GM19239 (cell line): ENCODE measurements at places on chromosomes 7 and 10.
A peak's percentile ranks its signal among the peaks of the same experiment; 100 is the strongest.

DNA sequence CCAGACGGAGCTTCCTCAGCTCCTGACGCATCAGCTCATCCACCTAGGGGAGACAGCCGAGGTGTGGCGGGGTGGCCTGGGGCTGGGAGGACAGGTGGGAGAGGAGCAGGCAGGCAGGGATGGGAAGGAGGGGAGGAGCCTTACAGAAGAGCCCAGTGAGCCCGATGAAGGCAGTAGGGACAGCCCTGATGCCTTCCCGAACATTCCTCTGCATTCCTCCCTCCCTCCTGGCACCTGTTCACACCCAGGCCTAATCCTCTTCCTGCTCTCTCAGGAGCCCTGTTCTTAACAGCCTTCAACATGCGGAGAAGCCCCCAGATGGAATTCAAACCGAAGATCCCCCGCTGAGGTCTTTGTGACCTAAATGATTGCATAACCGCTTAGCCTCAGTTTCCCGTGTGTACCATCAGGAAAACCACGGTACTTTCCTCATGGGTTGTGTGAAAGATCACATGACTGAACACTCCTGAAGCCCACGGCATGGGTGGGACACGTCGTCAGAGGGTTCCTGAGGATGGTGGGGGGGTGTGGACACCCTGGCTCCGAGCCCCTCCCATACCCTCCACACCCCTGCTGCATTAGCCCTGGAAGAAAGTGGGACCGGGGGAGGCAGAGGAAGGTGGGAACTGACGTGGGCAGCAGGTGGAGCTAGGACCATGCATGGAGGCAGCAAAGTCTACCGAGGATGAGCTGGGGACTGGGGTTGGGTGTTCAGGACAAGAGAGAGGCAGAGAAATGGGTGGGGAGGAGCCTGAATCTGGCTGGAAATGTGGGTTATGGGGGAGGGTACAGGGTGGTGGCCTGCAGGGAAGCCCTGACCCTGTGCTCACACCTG, 8.8 kb upstream of the ASB10 start:
- no peak for DNase-seq

- DNase-seq: no peak
Observed at GRCh38 chr10:48444266-48444665, 137.8 kb downstream of the MAPK8 start.

DNA sequence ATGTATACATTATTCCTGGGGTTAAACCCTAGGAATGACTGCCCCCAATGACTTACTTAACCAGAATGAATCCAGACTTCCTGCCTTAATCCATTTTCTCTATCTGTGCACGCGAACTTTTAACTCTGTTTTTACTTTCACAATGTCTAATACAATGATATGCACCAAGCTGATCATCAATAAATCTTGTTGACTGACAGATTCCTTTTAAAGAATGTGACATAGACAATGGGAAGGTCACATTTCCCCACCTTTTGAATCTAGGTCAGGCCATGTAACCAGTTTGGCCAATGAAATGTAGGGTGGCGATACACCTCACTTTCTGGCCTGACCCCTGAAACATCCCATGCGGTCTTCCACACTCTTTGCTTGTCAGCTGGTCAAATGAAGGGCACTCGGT, 23.2 kb upstream of the ELAPOR2 start:
- DNase-seq: no peak

DNA sequence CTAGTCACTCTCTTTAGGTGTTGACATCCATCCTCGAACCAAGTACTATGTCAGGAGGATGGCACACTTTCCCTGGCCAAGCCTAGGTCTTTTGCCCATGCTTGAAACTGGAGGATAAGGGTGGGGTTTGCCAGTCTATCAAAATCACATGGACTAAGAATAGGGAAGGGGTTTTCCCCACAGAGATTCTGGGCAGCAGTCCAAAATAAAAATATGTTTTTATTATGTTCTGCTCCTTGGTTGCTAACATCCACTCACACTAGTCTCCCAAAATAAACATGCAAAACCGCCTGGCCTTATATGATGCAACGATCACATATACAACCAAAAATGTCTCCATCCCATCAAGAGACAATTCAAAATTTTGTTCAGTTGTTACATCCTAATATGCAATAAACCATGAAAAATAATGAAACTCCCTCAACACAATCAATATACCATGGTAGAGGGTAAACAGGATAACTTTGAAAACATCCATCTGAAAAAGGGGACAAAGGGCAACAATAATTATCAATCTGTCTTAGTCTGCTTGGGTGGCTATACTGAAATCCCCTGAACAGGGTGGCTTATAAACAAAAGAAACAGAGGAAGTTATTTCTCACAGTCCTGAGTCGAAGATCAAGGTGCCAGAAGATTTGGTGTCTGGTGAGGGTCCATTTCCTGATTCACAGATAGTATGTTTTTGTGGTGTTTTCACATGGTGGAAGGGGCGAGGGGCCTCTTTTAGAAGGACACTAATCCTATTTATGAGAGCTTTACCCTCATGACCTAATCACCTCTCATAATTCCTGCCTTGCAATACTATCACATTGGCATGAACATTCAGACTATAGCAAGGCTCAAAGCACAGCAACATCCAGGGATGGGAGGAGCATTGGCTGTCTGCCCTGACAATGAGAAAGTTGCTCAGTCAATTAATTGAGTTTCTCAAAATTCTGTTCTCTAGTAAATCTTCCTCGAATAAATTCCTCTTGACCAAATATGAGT, 159.3 kb downstream of the ETV1 start:
- no peak for DNase-seq

GRCh38 chr7:25852211-25852938, 299.6 kb upstream of the NFE2L3 start:
- no peak for DNase-seq

- no peak for DNase-seq
Observed at GRCh38 chr10:69321039-69321715, 42.9 kb downstream of the HK1 start.

DNA sequence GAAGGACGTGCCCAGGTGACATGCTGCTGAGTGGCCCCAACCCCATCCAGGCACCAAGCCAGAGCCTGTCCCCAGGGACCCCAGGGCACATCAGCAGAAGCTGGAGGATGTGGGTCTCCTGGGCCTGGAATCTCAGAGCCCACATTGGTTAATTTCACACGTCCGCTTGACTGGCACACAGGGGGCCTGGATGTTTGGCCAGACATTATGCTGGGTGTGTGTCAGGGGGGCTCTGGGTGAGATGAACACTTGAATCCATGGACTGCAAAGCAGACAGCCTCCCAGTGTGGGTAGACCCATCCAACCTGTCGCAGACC, 79.1 kb upstream of the RET start:
- DNase-seq: no peak

GRCh38 chr7:33706771-33707200, 198.6 kb upstream of the BMPER start:
- DNase-seq: no peak

- DNase-seq: no peak
Observed at GRCh38 chr7:876972-877311, 588 bp downstream of the GET4 start.

DNA sequence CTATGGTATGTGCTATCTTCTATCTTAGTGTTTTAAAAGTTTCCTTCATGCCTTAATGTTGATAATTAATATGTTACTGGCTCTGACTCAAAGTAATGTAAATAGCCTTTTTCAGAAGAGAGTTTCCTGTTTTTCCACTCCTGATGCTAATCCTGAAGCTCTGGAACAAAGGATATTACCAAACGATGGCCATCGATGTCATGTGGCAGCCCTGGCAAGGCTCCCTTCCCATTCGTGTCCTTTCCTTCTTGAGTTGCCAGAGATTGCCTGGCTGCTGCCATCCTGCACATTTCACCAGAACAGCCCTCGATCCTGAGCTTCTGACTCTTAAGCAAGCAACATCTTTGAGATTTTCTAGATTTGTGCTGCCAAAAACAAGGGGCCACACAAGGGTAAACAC, 46.0 kb downstream of the RNF133 start:
- DNase-seq: no peak

- DNase-seq: no peak
Observed at GRCh38 chr10:125141860-125142484, 18.4 kb downstream of the CTBP2 start.

DNA sequence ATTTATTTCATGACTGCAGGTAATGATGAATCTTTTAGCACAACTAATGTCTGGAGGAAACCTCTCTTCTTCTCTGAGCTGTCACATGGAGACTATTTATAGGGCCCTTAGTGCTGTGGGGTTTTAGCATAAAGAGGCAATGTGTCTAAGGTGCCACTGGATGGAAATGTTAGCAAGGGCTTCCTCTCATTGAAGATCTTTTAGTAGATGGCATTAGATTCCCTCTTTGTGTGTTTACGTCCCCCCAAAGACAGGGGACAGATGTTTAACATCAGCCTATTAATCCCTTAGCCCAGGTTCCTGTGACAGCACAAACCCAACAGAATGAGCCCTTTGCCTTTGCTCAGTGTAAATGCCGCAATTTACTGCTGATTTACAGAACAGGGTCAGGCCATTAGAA, 208.6 kb downstream of the SKAP2 start:
- no peak for DNase-seq

DNA sequence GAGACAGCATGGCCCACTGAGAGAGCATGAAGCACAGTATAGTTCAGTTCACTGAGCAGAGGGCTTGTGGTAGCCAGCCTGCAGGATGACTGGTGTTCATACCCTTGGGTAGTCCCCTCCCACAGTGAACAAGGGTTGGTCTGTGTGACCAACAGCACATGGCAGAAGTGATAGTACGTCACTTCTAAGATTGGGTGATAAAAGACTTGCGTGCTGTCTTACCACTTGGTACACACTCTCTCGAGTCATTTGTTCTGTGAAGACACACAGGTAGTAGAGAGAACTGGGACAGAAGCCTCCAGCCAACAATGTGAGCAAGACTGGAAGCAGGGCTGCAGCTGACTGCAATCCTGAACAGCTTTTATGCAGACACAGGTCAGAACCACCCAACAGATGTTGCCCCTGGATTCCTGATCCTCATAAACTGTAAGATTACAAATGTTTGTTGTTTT, 14.6 kb downstream of the EPC1 start:
- no peak for DNase-seq

DNA sequence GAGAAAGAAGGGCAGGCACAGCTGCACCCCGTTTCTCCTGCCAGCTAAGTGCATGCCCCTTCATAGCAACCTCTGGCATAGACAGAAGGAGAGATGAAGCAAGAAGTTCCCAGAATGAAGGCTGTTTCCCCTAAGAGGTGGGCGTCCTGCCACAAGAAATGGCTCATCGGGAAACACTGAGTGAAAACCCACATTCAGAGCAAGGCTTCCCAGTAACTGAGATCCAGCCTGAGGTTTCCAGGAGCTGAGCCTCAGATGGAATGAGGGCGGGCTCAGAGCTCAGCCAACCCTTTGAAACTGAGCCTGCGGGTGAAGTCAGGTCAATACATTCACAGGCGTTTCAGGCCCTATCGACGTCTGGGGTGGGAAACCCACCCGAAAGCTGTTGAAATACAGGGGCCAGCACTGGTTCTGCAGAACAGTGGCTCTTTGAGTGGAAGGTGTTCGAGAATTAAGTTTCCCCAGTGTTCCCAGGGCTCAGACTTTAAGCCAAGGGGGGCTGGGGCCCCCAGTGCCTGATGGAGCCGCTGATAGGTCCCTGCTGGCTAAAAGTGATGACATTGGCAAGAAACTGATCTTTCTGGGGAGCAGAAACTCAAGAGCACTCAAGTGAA, 510.2 kb downstream of the RPS24 start:
- no peak for DNase-seq

DNA sequence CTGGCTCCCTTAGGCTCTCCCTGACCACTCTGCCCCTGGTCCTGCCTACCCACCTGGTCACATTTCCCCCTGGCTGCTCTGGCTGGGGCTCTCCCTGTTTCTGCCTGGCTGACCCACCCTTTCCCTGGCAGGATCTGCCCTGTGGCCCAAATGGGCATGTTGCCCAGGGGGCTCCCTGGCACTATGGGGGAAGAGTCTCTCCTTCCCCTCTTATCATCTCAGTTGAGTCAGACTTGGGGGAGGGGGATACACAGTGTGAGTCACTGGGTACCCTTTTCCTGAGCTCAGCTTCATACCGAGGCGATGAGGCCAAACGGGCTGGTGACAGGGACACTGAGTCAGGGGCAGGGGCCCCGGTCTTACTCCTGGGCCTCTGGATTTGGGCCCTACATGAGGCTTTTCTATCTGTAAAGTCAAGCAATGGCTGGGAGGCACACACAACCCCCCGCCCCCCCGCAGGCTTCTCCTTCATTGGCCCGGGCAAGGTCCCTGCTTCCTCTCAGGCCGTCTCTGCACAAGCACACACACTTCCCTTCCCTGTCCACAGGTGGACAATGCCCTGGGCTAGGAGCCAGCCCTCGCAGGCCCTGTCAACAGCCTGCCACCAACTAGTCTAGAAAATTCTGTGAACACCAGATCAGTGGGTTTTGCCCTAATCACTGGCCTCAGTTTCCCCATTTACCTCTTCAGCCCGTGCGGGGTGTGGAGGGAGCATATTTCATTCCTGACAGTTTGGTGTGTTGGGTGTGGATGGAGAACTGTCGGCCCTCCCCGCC, 627 bp upstream of the FLNC start:
- DNase-seq: no peak

- peak; percentile 2 for DNase-seq
Observed at GRCh38 chr7:91843831-91844230, 36.7 kb downstream of the MTERF1 start.

DNA sequence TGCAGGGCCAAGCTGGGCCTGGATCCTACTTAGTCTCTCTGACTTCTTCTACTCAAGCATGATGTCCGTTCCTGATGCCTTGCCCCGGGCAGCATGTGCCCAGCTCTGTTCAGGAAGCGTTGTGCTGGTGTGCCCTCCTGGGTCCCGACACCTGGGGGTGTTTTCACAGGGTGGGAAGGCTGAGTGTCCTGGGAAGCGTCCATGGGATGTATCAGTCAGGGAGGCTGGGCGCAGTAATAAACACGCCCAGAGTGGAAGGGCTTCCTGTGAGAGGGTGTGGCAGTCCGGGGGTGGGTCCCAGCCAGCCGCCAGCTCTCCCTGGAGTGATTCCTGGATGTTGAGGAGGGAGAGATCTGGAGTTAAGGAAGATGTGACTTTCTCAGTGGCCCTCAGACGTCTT, 29.0 kb downstream of the FOXK1 start:
- no peak for DNase-seq

DNA sequence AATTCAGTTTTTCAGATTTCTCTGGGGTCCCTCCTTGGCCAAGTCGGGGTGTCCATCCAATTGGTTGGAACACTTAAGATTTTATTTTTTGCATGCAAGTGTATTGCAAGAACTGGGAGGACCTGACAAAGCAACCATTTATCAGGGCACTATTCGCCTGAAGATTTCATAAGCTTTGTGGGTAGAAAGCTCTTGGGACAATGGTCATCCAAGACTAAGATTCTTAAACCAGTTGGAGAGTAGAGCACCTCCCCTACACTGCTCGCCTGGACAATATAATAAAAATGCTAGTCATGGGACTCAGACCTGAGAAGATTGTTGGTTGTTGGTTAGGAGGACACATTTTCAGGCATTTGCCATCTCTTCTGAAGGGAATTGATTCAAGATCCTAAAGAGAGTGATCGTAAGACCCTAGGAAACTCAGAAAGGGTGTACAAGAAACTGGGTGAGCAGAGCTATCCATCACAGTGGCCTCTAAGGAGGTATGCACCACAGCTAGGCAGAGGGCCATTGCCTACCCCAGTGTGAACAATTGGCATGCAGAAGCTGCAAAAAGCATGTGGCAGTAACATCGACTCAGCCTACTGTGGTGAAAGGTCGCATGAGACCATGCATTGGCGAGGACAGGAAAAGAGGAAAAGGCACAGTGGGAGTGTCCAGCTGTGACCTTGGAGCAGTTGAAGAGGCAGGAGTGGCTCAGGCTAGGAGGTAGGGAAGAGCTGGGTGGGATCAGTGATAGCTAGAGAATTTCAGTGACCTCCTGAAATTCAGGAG, 1235.3 kb upstream of the AUTS2 start:
- no peak for DNase-seq

GRCh38 chr10:4131407-4132215, 346.6 kb upstream of the KLF6 start:
- DNase-seq: no peak
